ENCODE measurements at places on chromosomes 2 and 18.

- DNase-seq = no peak
Measured at GRCh38 chr2:174617718-174618117, 20.1 kb upstream of the WIPF1 start.

DNA sequence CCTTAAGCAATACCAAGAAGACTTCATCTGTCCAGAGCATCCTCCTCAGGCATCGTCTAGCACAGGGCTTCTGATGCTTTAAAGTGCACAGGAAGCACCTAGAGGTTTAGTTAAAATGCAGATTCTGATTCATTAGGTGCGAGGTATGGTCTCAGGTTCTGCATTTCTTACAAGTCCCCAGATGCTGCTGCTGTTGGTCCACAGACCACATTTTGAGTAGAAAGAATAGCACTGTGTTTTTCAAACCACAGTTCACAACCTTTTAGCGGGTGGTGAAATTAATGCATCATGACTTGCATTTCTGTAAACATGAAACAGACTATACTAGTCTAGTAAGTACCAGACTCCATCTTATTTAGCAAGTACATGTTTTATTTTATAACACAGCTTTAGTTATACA lies 134.6 kb downstream of the TMEFF2 start:
- DNase-seq = no peak

DNA sequence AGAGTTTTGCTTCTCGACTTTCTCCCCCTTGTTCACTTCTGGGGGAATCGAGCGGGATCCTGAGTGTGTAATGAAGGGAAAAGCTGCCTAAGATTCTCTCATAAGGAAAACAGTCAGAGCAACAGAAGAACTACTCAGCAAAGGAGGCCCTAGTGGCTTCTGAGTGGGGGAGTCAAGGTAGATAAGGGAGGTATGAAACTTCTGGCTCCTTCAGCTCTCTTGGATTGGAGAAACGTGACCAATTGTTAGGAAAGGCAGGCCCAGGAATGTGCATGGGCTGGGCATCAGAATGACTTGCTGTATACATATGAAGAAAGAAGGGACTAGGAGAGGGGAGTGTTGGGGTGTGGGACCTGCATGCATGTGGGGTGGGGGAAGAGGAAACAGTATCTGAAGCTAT lies 73.1 kb downstream of the KCNS3 start:
- DNase-seq = no peak

DNA sequence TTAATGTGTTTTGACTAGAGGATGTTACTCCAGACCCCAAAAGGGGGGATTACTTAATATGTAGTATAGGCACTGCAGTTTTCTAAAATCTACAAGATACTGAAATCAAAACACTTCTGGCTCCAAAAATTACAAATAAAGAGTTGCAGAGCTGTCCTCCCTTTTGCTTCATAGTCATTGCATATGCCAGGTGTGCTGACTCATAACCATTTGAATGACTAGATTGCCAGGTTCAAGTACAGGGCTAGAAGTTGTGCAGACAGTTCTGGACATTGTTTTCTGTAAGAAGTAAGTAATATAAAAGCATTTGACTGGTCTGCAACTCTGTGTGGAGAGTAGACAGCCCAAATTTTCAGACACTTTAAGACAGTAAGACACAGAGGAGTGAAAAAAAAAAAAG lies 6.7 kb downstream of the CWC22 start:
- no peak for DNase-seq

DNA sequence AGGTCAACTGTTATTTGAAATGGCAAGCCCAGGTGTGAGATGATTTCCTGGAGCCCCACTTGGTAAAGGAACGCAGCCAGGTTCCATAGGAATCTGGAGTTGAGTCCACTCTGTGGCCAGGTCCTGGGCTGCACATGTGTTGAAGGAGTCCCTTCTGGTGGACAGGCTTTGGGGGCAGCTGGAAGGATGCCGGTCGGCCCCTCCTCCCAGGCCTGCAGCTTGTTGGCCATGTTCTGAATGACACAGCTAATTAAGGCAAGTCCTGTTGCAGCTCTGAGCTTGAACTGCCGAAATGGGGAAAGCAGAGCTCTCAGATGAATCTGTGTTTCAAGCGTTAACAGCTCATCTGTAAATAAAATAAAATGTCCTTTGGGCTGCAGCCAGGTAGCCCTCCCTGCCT lies 23.8 kb downstream of the EN1 start:
- no peak for DNase-seq

DNA sequence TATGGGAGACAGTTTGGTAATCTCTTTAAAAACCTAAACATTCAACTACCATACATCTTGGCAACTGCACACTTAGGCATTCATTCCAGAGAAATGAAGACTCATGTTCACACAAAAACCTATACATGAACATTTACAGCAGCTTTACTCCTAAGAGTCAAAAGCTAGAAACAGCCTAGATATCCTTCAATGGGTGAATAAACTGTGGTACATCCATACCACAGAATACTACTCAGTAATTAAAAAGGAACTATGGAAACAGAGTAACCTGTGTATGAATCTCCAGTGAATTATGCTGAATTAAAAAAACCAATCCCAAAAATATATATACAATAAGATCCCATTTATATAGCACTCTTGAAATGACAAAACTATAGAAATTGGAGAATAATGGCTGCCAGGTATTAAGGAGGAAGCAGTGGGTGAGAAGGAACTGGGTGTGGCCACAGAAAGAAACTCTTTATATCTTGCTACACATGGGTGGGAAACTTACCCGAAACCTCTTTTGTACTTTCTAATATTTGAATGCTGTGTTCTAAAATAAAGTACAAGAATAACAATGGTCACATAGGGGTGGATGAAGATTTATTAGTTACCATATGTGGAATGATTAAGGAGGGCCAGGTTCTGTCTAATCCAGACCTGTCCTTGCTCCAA lies 13.7 kb downstream of the SESTD1 start:
- no peak for DNase-seq

DNA sequence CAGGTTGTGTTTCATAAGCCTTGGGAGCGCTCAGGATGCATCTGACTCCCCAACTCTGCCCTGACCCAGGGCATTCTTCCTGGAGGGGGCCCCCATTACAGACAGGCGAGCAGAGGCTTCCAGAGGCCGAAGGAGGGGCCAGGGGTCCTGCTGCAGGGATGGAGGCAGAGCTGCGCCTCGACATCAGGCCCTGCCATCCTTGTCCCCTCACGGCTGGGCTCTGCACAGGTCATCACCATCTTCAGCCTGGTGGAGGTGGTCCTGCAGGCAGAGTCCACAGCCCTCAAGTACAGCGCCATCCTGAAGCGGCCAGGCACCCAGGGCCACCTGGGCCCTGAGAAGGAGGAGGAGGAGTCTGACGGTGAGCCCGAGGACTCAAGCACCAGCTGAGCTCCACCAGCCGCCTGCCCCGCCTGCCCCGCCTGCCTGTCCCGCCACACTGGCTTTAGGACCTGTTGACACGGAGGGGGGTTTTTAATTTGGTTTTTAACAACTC lies 42.3 kb upstream of the ALPP start:
- DNase-seq = no peak

DNA sequence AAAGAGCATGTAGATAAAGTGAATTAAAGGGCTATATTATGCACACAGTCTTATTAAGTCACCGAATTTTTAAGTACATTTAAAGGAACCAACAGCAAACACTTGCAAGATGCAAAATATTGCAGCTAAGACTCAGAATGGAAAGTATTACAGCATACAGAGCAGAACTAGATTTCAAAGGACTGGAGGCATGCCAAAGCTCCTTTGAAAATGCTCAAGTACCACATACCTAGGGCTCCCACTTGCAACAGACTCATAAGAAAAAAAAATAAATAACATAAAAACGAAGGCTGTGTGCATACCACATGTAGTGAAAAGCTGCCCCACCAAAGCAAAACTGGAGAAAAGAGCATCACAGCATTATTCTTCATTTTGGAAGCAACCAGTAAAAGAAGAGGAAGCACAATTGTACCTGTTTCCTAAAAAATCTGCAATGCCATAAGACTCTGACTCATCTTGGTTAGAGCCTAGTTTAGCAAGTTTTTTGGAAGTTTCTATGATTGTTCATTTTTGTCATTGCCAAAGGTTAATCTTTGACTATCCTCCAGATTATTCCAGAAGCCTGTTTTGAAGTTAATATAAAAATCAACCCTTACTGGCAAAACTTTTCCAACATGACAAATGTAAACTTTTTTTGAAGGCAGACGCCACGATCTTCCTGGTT lies 306.0 kb upstream of the COL3A1 start:
- no peak for DNase-seq

DNA sequence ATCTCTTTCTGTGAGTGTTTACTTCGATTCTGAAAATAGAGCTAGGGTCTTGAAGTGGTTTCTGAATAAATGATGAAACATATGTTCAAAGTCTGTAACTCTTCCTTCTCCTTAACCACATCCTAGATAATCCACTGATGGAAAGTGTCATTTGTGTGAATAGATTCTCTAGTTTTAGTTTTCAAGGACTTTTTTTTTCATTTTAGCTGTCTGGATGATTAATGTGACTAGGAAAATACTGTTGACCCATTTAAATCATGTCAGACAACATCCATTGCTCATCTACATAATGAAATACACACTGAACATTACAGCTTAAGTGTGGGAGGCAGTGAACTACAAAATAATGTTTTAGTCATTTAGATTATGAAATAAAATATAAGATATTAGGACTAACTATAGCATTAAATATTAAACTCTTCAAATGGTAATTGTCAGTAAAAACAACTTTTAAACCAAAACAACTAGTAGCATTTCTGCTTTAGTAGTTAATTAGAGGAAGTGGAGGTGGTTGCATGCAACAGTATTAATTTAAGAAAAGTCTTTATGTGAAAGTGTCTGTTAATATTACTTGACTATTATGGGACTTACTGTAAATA lies 39.1 kb upstream of the DLX1 start:
- DNase-seq = no peak

GRCh38 chr2:197793456-197793855 lies 8.3 kb upstream of the BOLL start:
- no peak for DNase-seq

- DNase-seq = no peak
Measured at GRCh38 chr18:45361125-45361851, 254.0 kb upstream of the SLC14A2 start.

DNA sequence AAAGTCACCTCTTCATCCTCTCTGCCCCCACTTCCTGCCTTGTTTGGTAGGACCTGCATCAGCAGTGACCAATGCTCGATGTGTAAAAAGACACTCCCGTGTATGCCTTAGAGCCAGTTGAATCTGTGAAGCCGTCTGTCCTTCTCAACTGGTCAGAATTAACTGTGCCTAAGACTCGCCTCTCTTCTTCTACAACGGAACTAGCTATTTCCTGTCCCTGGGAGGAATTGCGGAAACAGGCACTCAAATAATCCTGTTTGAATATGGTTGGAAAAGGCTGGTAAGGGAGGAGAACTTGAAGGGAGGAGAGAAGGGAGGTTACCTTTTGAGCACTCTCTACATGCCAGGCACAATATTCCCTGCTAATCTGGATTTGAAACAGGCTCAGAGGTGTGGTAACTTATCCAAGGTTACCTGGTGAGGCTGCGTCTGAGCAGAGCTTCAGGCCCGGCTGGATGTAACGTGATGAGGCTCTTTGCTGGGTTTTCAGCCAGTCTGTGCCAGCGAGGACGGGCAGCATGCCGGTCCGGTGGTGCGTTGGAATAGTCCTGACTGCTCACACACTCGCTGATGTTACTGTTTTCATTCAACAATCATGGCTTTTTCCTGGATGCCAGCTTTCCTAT lies 127.0 kb downstream of the FAM168B start:
- no peak for DNase-seq

DNA sequence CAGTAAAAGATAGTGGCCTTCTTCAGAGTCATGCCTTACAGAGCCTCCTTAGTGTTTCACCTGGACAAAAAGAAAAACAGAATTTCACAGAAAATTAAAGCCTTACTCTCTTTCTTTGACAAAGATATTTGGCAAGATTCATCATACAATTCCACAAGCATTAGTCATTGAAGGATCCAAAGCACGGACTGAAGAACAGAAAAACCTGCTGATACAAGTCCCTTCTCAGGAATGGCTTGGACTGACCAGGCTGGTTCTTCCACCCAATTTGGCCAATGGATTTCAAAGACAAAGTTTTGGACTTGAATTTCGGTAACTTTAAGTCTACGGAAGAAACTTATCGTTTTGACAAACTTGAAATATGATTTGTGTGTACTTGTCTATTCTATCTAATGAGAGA lies 39.1 kb upstream of the GALNT3 start:
- no peak for DNase-seq

DNA sequence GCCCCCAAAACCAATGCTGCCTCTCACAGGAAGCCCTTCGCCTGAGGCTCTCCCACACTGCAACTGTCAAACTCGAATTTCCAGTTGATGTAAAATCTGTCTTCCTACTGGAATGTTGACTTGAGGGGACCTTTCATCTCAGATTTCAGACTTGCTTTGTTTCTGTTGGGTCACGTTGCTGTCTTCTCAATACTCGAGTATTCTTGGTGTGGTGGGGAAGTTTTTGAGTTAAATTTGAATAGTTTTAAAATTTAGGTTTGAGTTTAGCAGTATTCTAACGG lies 50.8 kb downstream of the AGAP1 start:
- DNase-seq = no peak

DNA sequence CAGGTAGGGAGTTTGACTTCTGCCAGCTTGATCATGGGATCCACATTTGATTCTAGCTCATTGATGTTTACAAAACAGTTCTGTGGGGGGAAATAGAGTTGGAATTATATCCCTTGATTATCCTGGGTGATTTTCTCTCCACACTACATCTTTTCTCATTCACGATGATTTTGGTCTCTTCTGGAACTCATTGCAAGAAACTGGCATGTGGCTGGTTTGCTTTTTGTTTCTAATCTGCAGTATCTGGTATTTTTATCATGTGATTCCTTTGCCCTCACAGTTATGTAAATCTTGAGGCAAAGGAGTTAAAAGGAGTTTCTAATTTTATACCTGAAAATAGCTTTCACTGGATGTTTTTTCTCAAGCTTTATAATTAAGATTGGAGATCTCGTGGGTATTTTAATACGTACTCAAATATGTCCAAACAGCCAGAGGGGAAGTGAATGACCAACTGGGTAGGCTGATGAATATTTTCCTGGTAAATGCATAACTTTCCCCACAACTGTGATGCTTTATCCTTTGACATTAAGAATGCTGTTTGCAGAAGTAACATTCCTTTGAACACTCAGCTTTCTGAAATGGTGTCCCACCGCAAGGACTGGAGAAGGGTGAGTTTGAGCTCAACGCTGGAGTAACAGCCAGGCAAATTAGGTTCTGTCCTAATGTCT lies 502.9 kb upstream of the ZEB2 start:
- DNase-seq = no peak

GRCh38 chr18:79643054-79643984 lies 36.3 kb upstream of the CTDP1 start:
- no peak for DNase-seq

DNA sequence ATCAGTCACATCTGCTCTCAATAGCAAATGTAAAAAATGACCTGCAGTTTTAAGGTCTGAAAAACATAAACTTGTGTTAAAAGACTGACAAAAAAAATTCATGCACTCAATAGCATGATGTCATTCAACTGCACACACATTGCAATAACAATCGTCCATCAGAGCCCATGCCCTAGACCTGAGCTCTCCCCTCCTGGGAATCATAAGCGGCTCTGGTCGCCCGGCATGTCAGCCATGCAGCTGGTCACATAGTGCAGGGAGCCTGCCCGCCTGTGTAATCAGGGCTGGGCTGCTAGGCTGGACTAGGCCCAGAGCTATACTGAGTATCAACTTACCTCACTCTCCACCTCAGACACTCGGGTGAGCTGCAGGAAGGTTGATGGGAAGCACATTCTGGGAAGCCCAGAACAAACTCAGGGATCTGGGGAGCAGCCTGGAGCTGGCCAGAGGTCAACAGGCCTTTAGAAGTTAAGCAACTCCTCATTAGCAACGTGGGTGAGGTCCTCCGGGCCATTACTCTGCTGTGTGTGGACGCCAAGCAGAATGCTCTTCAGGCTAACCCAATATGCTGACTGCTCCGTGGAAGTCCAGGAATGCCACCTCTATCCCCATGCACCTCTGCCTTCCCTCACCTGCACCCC lies 165.5 kb downstream of the TTC32 start:
- no peak for DNase-seq

Data from stimulated activated CD4-positive, alpha-beta T cell treated with anti-CD3 and anti-CD28 coated beads, TNF-alpha, amount 100 ng/mL, for 4 hours (primary cell).